Panc1 (cell line): ENCODE measurements at places on chromosomes 11 and 22. TPM values are rescaled to one million over a fixed set of nuclear protein-coding genes. Genes with fewer than 3 reads are reported as not detected.

The TCIRG1 gene
- 158 TPM for total RNA-seq

The CXCR5 gene
- not detected for total RNA-seq

The SLN gene
- not detected for total RNA-seq

The OR6A2 gene
- 0.15 TPM for total RNA-seq

The CEND1 gene
- 15.9 TPM for total RNA-seq

The OR5D14 gene
- total RNA-seq = not detected

The RSF1 gene
- total RNA-seq = 83.0 TPM

The ANKRD49 gene
- total RNA-seq = 15.4 TPM

The AMOTL1 gene
- 16.0 TPM for total RNA-seq

The ACP2 gene
- 28.4 TPM for total RNA-seq

The MRGPRX3 gene
- not detected for total RNA-seq

The ST14 gene
- 1.8 TPM for total RNA-seq

The RHBDD3 gene
- 49.6 TPM for total RNA-seq

The IRF7 gene
- total RNA-seq = 23.9 TPM

The CREB3L1 gene
- 35.6 TPM for total RNA-seq

The LINC01488 gene
- not detected for total RNA-seq

The SYTL2 gene
- total RNA-seq = 132 TPM

The CHRM1 gene
- not detected for total RNA-seq

The SLC29A2 gene
- 28.3 TPM for total RNA-seq

The OR6T1 gene
- total RNA-seq = not detected

The FAT3 gene
- 0.33 TPM for total RNA-seq

The MS4A12 gene
- total RNA-seq = not detected

The DKK3 gene
- 116 TPM for total RNA-seq

The PAX6 gene
- 0.49 TPM for total RNA-seq

The CTSW gene
- not detected for total RNA-seq

The SLC7A4 gene
- not detected for total RNA-seq

The HSPB2 gene
- total RNA-seq = not detected

The HEPACAM gene
- not detected for total RNA-seq

The PVALB gene
- not detected for total RNA-seq
